ENCODE measurements at places on chromosomes 12 and 14.

- no peak for DNase-seq
These were observed 6.0 kb downstream of the C2CD5 start for GRCh38 chr12:22538311-22538710.

GRCh38 chr12:121512561-121512960, 68.3 kb downstream of the KDM2B start:
- no peak for DNase-seq

DNA sequence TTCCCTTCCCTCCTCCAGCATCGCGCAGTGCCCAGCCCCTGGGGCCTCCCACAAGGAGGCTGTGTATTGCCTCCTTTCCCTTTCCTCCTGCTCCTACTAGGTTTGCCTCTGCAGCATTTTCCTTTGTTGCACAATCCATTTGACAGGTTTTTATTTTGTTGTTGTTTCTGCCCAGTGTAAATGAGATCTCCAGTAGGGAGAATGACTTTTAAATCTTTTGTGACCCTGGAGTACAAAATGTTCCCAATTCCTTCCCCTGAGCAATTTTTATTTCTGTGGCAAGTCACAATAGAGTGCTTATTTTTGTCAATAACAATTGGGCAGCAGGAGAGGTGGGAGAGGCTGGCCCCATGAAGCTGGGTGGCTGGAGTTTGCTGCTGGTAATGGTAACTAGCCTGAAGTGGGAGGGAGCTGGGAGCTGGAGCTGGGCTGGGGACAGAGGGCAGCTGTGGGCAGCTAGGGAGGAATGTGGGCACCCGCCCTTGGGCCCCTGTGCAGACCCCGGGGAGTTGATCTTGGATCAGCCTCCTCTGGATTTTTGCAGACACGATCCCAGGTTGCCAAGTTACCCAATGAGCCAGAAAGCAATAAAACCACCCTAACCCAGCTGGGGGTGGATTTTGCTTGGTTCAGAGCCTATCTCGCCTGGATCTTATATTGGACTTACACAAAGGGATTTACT, 160.1 kb downstream of the KTN1 start:
- DNase-seq = no peak

GRCh38 chr12:113252494-113252893, 31.2 kb downstream of the TPCN1 start:
- no peak for DNase-seq

DNA sequence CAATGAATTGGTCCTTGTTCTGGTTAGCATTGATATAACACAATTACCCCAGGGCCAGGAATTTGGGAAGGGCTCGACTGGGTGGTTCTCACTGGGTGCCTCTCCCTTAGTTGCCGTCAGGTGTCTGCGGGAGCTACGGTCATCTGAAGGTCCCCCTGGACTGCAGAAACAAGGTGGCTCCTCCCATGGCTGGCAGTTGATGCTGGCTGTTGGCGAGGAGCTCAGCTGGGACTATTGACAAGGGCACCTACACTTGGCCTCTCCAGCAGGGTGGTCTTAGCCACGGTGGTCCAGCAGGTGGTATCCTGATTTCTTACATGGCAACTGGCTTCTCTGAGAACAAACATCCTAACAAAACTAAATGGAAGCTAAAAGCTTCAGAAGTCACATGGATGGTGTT, 41.0 kb upstream of the RGS6 start:
- DNase-seq = no peak

DNA sequence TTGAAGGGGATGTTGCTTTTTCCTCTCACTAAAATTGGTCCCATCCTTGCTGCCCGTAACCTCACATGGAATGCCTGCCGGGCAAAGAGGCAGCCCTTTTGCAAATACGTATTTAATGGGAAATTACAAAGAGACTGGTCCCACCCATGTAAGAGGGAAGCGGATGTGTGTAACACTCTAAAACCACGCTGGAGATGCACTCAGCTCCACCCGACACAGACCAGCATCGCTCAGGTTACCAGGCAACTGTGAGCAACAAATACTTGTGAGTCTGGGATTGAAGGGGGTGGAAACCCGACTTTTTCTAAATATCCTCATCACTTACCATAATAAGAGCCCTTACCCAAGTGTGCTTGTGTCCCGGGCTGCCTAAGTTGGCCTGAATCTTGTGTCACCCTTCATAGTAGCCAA, 47.7 kb downstream of the ELK3 start:
- peak; percentile 42 for DNase-seq

- DNase-seq = no peak
These were observed 34.1 kb downstream of the ZNF664 start for GRCh38 chr12:124006846-124007713.

- DNase-seq = no peak
These were observed 5.5 kb downstream of the LUM start for GRCh38 chr12:91105807-91106206.

DNA sequence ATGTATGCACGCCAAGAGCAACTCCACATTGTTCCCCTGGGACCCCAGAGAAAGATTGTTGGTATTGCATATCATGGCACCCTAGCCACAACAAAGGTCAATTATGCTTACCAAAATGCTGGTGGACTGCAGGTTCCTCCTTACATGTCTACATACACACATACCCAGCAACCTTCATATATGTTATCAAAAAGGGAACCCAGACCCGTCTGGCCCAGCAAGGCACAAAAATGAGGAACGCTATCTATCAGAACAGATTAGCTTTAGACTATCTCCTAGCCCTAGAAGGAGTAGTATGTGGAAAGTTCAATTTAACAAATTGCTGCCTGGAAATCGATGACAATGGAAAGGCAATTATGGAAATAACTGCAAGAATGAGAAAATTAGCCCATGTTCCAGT, 61.5 kb downstream of the DHRS2 start:
- no peak for DNase-seq

GRCh38 chr12:41277100-41277945, 89.2 kb downstream of the PDZRN4 start:
- no peak for DNase-seq

GRCh38 chr14:68823434-68824206, 30.8 kb upstream of the ZFP36L1 start:
- DNase-seq = no peak

GRCh38 chr12:26188641-26189040, 6.7 kb upstream of the SSPN start:
- DNase-seq = no peak

DNA sequence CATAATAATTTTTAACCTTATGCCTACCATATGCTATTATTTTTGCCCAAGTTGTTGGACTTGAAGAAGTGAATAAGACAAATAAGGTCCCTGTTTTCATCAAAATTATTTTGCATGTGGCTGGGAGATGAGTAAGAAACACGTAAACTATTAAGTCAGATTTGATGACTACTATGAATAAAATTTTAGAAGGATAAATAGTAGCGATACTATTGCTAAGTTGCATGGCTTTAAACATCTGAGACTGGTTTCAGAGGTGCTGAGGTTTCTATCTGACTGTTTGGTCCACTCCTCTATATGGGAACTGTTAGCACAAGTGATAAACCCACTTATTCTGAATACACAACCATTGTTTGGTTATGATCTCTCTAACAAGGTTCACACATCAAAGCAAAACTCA, 674.3 kb upstream of the MDGA2 start:
- no peak for DNase-seq

- DNase-seq = no peak
These were observed 17.8 kb upstream of the EMP1 start for GRCh38 chr12:13178568-13179210.

GRCh38 chr12:25121110-25121509, 73.8 kb downstream of the DNAI7 start:
- DNase-seq = no peak

- no peak for DNase-seq
These were observed 23.1 kb upstream of the C12orf42 start for GRCh38 chr12:103518899-103519298.

- DNase-seq = no peak
These were observed 272.1 kb downstream of the LRIG3 start for GRCh38 chr12:58648176-58648575.

GRCh38 chr12:96489392-96490056, at the start of gene CFAP54:
Gene CFAP54, plus strand, starts transcription at chr12:96489577. Its CDS starts 33 bp downstream, at chr12:96489610.
- peak; percentile 92 for DNase-seq

DNA sequence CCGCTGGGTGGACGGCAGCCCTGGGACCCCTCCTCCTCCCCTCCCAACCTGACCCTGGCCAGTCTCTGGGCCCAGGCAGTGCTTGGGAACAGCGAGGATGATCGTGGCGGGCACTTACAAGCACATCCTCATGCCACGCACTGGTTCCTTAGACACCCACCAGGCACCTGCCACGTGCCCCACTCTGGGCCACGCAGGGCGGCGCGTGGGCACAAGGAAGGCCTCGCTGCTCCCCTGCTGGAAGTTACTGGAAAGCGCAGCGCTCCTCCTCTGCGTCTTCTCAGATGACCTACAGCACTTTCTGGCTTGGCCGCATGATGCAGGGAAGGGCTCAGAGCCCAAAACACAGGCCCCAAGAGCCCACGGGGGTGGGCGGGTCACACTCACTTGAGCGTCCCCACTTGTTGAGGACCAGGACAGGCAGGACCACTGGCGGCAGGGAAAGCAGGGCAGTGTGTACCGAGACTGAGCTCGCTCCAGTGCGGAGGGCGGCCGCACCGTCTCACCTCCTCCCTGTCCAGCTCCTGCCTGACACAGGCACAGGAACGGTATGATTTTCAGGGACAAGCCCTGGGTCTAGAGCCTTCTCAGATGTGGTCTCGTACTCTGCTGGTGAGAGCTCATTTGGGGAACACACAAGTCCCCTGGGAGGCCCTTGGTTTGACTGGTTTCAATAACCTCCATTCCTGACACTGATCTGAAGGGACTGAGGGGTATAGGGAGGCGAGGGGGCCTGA, 128.3 kb upstream of the EVL start:
- DNase-seq = no peak

DNA sequence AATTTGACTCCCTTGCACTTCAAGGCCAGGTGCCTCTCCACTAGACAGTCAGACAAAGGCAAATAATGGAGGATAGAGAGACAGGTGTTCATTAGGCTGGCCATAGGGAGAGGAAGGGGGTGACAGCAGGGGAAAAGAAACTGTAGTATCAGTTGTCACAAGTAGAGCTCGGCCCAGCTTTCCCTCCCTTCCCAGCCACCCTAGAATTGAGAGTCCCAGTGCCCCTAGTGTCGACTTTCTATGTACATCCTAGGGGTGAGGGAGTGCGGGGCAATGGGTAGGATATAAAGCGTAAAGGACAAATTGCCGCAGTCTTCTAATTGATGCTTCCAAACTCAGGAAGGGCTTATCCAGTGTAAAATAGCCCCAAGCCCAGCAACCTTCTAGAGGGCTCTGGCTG, 39.0 kb downstream of the BAZ2A start:
- no peak for DNase-seq

- DNase-seq = no peak
These were observed 26.9 kb upstream of the RXYLT1 start for GRCh38 chr12:63752841-63753240.

DNA sequence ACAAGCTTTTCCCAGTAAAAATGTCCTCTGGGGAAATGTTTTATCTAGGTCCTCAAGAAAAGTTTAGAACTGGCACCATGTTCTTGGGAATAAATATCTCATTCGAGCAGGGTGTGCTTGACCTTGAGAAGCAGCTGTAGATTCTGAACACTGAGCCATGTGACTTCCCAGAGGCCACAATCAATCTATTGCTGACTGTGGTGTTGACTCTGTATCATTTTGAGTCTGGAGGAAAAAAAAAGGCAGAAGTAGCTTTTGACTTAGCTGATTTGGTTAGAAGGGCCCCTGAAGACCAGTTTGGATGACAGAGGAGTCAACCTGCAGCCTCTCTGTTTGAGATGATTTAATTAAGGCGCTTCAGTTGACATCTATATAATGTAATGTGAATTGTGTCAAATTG, 592.4 kb upstream of the SEL1L start:
- DNase-seq = no peak

DNA sequence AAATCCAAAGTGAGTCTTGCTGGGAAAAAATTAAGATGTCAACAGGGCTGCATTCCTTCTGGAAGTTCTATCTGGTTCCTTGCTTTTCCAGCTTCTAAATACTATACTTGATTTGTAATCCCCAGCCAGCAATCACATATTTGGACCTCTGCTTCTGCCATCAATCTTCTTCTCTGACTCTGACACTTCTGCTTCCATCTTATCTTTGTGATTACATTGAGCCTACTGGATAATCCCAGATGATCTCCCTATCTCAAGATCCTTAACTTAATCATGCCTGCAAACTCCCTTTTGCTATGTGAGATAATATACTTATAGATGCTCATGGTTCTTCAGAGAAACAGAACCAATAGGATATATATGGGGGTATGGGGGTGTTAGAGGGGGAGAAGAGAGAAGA, 49.9 kb upstream of the ZDHHC17 start:
- DNase-seq = no peak

GRCh38 chr14:98966475-98967162, 305.4 kb downstream of the BCL11B start:
- no peak for DNase-seq

DNA sequence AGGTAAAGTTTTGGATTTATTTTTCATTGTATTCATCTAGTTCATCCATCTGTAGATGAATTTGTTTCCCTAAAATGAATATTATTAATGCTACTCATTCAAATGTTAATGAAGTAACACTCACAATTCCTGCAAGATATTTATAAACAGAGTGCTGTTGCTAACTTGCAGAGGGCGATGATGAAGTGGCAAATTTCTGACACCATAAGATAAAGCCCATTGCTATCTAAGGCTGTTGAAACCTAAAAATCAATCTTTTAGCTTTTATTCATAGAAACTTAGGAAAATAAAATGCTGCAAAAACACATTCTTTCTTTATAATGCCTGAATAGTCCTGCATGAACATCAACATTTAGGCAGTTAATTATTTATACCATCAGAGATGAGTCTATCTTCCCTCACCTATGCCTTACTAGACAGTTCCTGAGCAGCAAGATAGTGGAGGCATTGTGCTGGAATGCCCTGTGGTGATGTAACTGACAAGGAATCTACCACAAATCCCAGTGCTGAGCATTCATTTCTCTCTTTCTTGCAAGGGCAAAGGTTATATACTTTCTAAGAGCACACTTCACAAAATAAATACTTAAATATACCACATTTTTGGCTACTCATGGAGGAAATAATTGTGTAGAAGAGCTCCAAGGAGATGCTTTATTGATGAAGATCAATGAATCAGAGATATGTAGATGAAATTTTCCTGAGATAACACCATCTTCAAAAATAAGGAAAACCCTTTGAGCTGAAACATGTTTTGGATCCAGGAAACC, 57.6 kb downstream of the LMNTD1 start:
- no peak for DNase-seq

DNA sequence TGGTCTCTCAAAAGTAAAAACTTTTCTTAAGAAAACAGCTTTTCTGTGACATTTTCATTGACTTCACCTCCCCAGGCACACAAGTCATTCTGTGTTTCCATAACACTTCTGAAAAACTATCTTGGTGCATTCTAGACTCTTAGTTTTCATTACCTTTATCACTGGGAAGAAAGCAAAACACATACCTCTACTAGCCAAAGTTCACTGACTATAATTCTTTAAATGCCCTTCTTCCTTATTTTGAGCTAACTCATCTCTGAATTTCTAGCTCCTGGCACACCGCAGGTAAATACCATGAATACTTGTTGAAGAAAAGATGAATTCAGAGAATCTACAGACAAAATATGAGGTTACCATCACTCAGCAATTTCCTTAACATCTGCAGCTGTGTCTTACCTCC, 21.1 kb downstream of the MLH3 start:
- no peak for DNase-seq

All from transverse colon (tissue), 4 donors.